Stimulated activated CD8-positive, alpha-beta memory T cell treated with anti-CD3 and anti-CD28 coated beads, Interleukin-7, amount 100 ng/mL, for 1 hour (primary cell): ENCODE measurements at places on chromosomes 3 and 15.

- DNase-seq: peak; percentile 39
Observed at GRCh38 chr3:51671734-51672475, 853 bp downstream of the TEX264 start.

GRCh38 chr15:43133430-43134156, at the start of gene TMEM62:
TSS of gene TMEM62 (plus strand) at chr15:43133586. CDS start at chr15:43133803, 217 bp downstream.
- peak; percentile 10 for DNase-seq

GRCh38 chr15:56176996-56177395, 66.7 kb downstream of the RFX7 start:
- no peak for DNase-seq

GRCh38 chr3:64072126-64072525, 48.8 kb upstream of the PSMD6 start:
- DNase-seq: no peak

- DNase-seq: no peak
Observed at GRCh38 chr15:73378089-73378488, 9.3 kb upstream of the HCN4 start.

GRCh38 chr3:10558736-10559135, 53.4 kb upstream of the ATP2B2 start:
- no peak for DNase-seq

DNA sequence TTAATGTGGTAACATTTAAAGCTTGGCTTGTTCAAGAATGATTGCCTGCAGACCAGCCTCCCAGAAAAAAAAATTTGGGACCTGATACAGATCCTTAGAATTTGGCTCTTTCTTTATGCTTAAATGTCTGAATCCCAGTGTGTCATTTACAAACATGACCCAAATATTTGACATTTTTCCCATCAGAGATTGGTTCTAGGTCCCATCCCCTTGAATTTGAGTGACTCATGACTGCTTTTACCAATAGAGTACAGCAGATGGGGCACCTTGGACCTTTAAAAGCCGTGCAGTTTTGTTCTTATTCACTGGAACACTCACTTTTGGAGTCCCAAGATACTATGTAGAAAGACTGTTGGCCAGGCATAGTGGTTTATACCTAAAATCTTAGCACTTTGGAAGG, 231.6 kb downstream of the ZIC1 start:
- no peak for DNase-seq

GRCh38 chr3:43597961-43598360, 23.9 kb downstream of the ANO10 start:
- no peak for DNase-seq

GRCh38 chr3:127286571-127287140, 1.2 kb downstream of the PRR20G start:
- no peak for DNase-seq

GRCh38 chr3:169310184-169310939, 353.1 kb downstream of the MECOM start:
- no peak for DNase-seq

- no peak for DNase-seq
Observed at GRCh38 chr15:101724675-101725005, 367 bp upstream of the TARS3 start.

GRCh38 chr15:96412045-96412905, 81.8 kb downstream of the NR2F2 start:
- no peak for DNase-seq

- no peak for DNase-seq
Observed at GRCh38 chr3:79263423-79263822, 504.4 kb downstream of the ROBO1 start.

GRCh38 chr3:17747890-17748247, 5.4 kb upstream of the TBC1D5 start:
- no peak for DNase-seq

DNA sequence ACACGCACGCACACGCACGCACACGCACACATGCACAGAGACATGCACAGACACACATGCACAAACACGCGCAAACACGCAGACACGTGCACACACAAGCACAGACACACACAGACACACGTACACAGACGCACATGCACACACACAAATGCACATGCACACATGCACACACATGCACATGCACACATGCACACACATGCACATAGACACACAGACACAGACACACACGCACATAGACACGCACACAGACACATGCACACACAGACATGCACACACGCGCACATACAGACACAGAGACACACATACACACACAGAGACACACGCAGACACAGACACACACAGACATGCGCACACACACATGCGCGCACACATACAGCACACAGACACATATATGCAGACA, 26.4 kb upstream of the PIGZ start:
- DNase-seq: no peak

DNA sequence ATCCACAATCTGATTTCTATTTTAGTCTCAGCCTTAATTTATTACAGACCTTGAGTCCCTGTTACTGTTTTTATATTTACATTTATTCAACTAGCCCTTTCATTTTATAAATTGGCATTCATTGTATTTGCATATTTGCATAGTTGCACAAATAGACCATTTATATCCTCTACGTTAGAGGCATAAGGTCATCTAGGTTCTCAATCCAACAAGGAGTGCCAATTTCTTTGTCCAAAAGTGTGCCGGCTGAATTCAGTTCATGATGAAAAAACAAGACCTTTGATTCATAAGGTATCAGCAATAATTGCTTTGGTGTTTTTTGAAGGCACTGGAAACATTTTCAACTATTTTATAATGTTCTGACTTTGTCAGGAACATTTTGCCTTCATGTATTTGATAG, 33.9 kb upstream of the NANOGP8 start:
- DNase-seq: no peak

GRCh38 chr3:188358787-188359493, 205.0 kb downstream of the LPP start:
- no peak for DNase-seq

GRCh38 chr3:71210257-71211007, 373.1 kb downstream of the FOXP1 start:
- no peak for DNase-seq

DNA sequence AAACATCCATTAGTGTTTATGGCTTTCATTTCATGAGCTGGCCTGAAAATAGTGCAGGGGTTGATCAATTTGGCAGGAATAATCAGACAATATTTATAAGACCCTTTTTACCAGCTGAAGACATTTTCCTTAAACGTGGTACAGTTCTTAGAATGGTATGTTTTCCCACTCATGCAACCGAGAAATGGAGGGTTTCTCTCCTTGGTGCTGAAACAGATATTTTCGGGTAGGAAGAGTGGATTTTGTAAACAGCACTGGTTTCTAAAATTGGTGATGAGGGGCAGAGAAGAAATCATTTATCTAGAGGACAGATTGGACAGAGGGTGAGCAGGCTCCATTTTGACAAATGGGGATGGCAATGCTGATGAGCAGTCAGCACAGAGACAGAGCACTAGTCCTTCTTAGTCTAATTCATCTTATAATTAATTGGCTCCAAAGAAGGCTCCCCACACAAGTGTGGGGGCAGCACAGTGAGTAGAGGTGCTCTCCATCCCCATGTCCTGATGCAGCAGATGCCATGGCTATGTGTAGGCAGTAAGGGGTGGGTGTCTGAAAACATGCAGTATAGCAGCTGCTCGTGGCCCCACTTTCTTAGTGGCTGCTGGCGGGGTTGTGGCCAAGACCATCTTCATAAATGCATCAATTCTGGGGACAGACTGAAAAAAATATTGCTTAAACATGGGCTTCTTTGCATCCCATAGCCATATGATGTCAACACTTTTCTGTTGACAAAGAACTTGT, 18.1 kb upstream of the SLC7A14 start:
- no peak for DNase-seq

GRCh38 chr15:69225355-69226022, 65.1 kb downstream of the GLCE start:
- no peak for DNase-seq

DNA sequence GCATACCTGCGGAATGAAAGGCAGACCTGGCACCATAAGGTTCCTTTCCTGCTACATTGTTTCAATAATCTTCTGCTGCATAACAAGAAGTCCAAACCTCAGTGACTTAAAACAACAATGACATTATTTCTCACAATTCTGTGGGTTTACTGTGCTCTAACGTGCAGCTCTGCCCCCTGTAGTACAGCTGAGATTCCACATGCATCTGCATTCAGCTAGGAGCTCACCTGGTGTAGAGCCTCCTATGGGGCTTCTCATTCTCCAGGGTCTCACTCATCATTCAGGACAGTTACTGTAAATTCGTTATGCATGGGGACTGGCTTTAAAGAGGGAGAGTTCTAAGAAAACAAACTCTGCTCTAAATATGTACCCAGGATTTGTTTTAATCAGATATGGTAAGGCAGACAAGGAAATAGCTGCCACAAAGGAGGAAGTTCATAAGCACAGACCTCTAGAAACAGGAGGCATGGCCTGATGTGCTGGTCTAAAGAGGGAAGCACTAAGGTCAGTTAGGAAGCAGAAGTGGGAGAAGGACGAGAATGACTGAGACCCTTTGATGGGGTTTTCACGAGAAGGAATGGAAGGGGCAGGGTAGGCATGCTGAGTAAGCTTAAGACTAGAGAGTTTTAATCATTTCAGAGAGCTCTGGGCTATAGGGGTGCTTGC, 347.0 kb downstream of the NEK10 start:
- no peak for DNase-seq

GRCh38 chr3:191263365-191263764, 64.3 kb downstream of the OSTN start:
- DNase-seq: no peak

DNA sequence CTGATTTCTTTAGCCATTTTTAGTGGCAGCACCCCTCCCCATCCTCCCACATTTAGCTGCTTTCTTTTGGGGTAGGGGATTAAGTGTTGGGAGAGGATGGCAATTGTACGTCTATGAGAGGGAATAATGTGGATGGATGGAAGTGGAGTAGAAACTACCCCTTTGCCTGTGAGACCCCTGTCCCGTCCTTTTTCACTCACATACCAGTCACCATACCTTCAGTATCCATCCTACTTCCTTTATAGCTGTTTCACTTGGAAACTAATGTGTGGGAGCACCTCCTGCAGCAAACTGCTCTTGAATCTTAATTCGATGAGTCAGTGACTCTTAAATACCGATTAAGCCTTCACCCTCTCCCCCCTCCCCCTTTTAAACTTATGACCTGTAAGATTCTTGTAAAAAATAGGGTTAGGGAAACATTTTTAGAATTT, 730 bp downstream of the SPRED1 start:
- no peak for DNase-seq

- no peak for DNase-seq
Observed at GRCh38 chr3:146065573-146066006, 95.4 kb downstream of the PLOD2 start.

DNA sequence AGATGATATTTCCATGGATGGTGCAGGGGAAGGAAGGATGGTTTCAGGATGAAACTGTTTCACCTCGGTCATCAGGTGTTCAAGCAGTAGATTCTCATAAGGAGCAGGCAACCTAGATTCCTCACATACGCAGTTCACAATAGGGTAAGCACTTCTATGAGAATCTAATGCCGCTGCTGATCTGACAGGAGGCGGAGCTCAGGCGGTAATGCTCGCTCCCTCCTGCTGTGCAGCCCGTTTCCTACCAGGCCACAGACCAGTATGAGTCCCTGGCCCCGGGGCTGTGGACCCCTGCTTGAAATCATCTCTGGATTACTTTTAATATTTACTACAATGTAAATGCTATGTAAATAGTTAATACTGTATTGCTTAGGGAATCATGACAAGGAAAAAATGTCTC, 241.8 kb downstream of the ROBO2 start:
- DNase-seq: no peak

GRCh38 chr3:99789011-99789721, 28.5 kb upstream of the CMSS1 start:
- no peak for DNase-seq

DNA sequence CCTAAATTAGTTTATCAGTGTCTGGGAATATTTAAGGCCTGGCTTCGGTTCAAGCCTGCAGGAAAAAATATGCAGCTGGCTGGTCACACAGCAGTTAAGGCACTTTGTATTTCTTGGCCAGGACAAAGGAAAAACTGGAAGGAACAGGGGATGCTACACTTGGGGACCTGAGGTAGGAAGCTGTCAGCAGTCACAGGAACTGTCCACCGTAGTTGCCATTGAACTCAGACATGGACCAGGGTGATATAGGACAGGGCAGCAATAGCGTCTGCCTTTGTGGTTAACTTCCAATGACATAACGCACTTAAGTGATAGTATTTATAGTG, 49.1 kb downstream of the NR1D2 start:
- DNase-seq: no peak

DNA sequence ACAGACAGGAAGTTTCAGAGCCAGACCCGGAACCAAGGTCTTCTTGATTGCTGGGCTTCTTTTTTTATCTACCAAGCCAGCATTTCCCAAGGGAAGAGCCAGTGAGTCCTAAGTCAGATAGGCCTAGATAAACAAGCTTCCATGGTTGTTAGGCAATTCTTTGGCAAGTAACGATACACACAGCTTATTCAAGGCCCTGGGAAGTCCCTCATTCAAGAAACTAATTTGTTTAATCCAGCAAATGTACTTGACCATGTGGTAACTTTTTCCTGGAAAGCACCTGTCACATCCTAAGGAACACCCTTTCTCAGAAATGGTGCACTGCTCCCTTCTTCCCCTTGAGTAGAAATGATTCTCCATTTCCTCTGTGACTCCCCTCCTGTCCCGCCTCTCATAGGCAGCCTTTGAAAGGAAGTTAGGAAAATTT, 209.9 kb downstream of the ITPR1 start:
- DNase-seq: no peak

DNA sequence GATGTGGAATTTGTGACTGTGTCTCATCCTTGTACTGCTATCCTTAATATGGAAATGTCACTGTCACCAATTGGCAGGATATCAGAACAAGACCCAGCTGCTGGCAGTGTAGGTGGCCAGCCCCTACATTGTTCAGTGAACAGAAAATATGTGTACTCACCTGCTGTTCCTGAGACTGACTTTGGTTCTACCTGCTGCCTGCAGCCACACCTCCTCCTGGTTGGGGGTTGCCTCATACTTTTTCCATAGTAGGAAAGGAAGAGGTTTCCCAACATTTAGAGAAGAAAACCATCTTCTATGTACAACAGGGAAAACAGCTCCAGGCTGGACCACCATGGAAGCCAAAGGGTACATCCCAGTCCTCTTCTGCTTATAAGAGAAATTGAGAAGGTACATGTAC, 35.9 kb downstream of the SLC12A1 start:
- DNase-seq: no peak

DNA sequence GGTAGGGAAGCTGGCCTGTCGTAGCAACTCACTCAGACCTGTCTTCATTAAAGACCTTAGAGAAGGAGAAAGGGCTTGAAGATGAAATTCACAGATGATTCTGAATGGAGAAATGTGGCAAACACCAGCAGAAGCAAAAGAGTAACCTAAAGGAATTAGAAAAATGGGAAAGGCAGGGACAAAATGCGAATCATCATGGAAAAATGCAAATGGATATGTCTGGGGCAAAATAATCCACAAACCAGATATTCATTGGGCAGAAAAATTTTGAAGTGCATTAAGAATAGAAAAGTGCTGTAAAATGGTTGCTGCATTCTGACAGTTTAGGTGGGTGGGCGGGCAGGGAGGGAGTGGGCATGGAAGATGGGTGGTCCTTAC, 156.9 kb upstream of the RASGRP1 start:
- DNase-seq: no peak

- no peak for DNase-seq
Observed at GRCh38 chr3:172625404-172625803, 85.5 kb downstream of the NCEH1 start.
